Mesothelial cell of epicardium (in vitro differentiated cells): ENCODE measurements at places on chromosomes 2 and 18.

- no peak for DNase-seq
Measured at GRCh38 chr2:29006092-29006979, 25.2 kb downstream of the TOGARAM2 start.

DNA sequence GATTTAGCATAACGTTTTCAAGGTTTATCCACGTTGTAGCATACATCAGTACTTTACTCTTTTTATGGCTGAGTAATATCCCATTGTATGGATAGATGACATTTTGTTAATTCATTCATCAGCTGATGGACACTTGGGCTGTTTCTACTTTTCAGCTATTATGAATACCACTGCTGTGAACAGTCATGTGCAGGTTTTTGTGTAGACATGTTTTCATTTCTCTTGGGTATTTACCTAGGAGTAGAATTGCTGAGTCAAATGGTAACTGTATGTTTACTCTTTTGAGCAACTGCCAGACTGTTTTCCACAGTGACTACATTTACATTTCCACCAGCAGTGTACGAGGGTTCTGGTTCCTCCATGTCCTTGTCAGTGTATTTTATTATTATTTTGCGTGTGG, 33.9 kb downstream of the COX7A2L start:
- no peak for DNase-seq

- no peak for DNase-seq
Measured at GRCh38 chr2:206045251-206045650, 40.7 kb downstream of the INO80D start.

DNA sequence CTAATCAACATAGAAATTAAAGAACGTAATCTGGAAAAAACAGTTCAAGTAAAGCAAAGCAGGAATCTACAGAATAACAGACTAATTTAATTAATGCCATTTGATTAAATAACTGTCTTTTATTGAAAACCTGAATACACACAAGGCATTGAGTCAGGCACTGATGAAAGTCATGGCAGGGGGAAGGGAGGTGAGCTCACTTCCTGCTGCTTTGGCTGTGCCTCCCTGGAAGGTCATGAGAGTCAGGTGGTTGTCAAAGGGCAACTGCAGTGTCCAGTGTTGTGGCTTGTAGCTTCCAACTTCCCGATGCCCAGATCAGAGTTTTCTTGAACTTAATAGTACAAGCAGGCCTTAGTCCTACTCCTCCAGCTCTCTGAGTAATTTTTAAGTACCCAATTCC, 180.9 kb downstream of the PID1 start:
- DNase-seq, result no peak

GRCh38 chr2:171482877-171483276, 39.4 kb upstream of the CYBRD1 start:
- no peak for DNase-seq

DNA sequence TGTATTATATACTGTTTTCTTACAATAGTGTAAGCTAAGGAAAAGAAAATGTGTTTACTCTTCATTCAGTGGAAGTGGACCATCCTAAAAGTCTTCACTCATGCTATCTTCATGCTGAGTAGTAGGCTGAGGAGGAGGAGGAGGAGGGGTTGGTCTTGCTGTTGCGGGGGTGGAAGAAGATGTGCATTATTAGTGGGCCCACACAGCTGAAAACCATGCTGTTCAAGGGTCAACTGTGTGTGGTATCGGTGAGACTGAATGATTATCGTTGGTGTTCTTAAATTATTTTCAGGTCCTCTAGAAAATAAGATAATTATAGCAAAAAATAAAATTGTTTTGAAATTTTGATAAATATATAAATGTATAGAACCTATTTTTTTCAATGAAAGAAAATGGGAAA, 22.0 kb downstream of the INSIG2 start:
- DNase-seq, result no peak

GRCh38 chr2:165007161-165007744, 51.9 kb upstream of the SLC38A11 start:
- no peak for DNase-seq

DNA sequence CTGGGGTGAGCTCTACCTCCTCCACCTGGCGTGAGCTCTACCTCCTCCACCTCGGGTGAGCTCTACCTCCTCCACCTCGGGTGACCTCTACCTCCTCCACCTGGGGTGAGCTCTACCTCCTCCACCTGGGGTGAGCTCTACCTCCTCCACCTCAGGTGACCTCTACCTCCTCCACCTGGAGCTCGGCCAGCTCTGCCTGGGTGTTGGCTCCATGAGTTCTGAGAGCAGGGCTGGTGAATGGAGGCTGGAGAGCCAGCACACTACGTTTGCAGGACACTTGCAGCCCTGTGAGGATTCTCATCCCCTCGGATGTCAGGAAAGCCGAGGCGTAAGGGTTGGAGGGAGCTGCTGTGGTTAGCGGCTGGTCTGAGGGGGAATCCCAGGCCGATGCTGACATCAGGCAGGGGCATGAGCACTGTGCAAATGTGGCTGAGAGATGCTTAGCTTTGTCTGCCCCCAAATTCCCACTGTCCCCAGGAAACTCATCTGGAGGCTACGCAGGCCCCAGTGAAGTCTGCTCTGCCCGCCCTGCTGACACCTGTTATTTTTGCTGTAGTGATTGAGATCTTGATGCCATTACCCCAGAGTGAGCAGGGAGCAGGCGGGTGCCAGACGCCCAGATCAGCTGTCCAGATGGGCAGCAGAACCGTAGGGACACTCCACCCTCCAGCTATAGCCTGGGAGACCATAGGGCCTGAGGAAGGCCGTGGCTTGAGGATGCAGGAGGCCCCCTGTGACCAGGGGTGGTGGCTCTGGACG, 3.3 kb downstream of the CROCC2 start:
- no peak for DNase-seq
